LoVo (cell line): ENCODE measurements at places on chromosomes 2 and 18.

DNA sequence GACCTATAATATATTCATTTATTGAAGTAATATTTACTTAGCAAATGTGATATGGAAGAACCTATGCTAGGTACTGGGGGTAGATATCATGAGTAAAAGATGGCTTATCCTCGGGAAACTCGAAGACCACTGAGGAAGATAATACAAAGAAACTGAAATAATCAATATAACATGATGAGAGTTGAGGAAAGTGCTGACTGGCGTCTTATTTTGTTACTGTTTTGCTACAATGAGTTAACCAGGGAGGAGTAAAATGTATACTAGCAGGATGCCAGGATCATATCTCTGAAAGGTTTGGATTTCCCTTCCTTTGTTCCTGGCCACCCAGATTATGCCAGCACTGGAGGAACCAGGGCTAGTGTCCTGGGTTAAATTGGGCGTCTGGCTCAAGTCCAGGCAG, 111.7 kb upstream of the SPATS2L start:
- no peak for DNase-seq

- DNase-seq, result no peak
These were observed 354.6 kb downstream of the FSIP2 start for GRCh38 chr2:186093174-186093573.

DNA sequence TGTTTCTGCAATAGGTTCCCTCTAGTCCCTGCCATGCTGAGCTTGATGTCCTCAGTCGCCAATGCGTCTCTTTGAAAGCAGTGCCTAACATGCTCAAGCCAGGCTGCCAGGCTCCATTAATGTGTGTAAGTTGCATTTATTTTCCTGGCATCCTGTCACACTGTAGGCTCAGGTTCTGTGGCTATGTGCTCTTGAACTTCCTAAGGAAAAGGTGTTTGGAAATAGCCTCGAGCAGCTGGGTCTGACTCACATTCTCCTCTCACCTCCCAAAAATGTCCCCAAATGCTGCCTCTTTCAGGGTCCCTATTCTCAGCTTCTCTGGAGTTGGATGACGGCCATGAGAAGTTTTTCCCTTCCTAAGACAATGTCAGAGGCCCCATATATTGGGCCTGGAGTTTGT, 58.0 kb upstream of the SLC14A2 start:
- no peak for DNase-seq

- no peak for DNase-seq
These were observed 57.9 kb downstream of the POLR1A start for GRCh38 chr2:86047575-86048382.
